ENCODE measurements at places on chromosomes 5 and 9. TPM values are rescaled to one million over a fixed set of nuclear protein-coding genes. Genes with fewer than 3 reads are reported as not detected.

The SHOC1 gene
- total RNA-seq: not detected

DNA sequence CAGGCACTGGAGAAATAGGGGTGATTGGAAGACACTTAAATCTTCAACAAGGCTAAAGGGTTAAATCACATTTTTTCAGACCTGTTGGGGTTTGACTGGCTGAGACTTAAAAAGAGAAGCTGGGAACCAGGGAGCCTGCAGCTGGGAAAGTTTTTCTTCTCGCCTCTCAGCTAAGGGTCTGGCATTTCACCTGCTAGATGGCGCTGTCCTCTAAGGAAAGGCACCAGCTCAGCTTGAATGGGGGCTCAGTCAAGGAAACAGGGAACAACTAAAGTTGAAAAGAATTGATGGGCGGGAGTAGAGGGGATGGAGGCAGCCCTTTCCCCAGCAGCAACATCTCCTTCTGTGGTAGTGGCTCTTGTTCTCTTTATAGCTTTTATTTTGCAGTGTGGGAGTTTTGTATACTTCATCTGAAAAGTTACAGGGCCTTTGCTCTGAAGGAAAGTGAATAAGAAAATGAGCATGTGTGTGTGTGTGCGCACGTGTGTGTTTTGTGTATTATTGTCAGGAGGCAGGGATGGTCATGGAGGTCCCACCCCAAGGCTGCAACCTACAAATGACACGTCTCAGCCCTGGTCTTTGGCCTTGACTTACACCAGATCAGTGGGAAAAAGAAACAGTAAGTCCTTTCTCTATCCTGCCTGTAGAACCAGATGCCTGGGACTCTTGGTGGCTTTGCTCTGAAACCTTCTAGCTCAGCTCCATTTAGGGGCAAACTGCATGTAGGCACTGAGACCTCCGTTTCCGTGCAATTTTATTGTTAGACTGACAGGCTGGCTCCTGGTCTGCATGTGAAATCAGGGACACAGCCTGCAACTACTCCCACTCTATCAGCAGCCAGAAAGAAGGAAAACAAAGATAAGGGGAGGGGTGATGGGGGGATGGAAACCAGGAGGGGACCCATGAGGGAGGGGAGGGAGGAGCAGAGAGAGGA is 316.2 kb upstream of the CLINT1 start:
- H3K36me3 ChIP-seq: no peaks in the 10 kb centered on the region
- no peaks in the 10 kb centered on the region for H3K27me3 ChIP-seq
- DNase-seq: peak; percentile 67
- H3K27ac ChIP-seq: no peak overlapping the region

The CCDC183 gene
- total RNA-seq: 4.2 TPM

The ZNF883 gene
- total RNA-seq: not detected

All from Caco-2 (cell line).